ENCODE measurements at places on chromosomes 6 and 20.

GRCh38 chr20:54084727-54085388 is 14.5 kb upstream of the BCAS1 start:
- DNase-seq: no peak

DNA sequence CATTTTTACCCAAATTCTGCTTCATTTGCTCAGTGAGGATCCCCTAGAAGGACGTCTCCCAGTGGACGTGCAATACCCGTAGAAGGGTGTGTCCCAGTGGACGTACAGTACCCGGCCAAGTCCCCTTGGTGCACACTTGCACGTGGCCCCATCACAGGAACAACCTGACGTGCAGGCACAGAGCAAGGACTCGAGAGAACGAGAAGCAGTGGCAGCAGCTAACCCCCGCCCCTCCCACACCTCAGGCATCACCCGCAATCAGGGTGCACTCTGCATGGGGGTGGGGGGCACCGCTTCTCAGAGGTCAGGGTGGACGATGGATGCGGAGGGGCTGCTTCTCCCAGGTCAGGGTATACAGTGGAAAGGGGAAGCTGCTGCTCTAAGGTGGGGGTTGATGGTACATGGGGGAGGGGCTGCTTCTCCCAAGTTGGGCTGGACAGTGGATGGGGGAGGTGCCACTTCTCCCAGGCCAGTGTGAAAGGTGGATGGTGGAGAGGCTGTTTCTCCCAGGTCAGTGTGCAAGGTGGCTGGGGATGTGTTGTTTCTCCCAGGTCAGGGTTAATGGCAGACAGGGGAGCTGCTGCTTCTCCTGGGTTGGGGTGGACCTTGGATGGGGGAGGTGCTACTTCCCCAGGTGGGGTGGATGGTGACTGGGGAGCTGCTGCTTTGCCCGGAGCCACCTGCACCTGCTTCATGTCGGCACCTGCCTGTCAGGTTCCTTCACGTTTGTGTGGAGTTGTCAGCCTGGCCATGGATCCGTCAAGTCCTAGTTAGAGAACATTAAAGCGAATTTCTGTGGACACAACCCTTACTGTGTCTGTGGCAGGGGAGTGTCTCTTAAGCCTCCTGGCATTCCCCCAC is 1.0 kb upstream of the THBS2 start:
- no peak for DNase-seq

DNA sequence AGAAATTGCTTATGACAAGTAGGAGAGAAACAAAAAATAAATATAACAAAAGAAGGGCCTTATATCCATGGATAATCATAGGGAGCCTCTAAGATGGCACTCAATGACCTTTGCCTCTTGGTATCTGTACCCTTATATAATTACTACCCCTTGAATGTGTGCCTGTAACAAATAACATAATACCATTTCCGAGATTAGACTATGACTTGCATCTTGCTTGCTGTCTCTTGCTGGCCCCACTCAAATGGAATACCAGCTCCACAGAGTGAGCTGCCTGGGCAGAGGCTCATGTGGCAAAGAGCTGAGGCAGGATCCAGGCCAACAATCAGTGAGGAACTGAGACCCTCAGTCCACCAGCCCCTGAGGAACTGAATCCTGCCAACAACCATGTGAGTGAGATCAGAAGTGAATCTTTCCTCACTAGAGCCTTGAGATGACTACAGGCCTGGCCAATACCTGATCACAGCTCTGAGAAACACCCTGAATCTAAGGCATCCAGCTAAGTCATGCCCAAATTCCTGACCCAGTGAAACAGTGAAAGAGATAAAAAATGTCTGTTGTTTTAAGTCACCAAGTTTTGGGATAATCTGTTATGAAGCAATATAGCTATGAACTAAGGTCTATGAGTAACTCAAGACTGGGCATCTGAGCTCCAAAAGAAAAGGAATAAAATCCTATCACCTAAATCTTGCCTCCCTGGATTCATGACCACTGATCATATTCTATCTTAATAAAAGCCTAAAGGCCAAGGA is 5.5 kb downstream of the KATNA1 start:
- no peak for DNase-seq

DNA sequence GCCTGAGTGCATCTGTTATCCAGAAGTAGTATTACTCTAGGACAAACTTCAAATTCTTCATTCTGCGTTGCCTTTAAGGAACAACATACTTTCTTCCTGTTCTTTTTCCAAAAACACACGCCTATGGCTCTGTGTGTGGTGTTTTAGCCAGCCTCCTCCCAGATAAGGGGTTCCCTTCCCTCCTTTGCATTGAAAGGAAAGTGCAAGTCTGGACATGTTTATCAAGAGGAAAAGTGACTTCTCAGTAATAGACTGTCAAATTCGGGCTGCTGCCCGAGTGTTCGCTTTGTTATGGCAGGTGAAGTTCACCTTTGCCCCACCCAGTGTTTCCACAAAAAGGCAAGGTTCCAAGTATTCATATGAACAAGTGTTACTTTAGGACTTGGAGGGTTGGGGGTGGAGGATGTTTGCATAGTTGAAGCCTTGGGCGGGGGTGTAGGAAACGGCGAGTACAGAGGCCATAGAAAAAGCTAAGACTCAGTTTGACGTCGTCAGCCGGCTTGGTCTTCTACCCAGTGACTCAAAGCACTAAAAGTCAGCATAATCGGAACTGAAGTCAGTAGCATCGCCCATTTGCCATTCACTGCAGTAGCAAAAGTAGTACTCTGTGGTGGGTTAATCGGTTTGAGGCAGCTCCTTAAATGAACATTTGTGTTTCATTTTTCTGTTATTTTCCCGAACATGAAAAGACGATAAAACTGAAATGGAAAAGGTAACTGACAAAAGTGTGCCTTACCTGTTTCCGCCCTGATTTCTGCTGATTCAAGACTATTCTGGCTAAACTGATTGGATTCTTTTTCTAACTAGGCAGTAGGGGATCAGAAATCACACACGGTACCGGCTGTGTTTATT is 12.5 kb downstream of the PRDM1 start:
- DNase-seq: peak; percentile 94

GRCh38 chr6:147506704-147507114 is 1.8 kb upstream of the SAMD5 start:
- peak; percentile 57 for DNase-seq

- DNase-seq: no peak
These were observed 45.8 kb downstream of the CYP24A1 start for GRCh38 chr20:54127855-54128574.

- DNase-seq: no peak
These were observed 8.1 kb upstream of the CSE1L start for GRCh38 chr20:49037962-49038387.

DNA sequence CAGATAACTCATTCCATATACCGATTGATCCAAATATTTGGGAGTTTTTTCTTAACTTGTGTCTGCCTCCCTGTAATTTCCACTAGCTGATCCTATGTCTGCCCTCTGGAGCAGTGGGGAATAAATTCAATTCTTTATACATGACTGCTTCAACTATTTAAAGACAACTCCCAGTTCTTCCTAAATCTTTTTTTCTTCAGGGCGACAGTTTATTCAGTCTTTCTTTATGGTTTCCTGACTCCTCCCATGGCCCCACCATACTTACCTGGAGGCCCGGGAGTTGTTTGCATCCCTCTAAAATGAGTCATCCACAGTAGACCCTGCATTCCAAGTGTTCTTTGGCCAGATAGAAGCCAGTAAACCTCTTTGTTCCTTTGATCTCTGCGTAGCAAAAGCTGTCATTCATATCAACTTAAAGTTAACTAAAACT is 73.6 kb downstream of the LCA5 start:
- no peak for DNase-seq

GRCh38 chr6:4661391-4661790 is 114.8 kb upstream of the CDYL start:
- no peak for DNase-seq

DNA sequence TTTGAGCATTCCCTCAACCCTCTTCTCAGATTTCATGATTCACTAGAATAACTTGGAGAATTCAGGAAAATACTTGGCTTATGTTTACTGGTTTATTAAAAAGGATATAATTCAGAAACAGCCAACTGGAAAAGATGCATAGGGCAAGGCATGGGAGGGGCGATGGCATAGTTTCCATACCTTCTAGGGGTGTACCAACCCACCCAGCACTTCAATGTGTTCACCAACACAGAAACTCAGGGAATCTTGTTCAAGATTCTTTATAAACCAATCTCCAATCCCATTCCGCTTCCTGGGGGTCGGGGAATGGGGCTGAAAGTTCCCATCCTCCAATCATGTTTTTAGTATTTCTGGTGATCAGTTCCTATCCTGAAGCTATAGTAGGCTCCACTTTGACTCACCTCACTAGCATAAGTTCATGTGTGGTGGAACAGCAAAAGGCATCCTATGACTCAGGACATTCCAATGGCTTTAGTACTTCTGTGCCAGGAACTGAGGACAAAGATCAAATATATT is 164.4 kb downstream of the SIM1 start:
- no peak for DNase-seq

DNA sequence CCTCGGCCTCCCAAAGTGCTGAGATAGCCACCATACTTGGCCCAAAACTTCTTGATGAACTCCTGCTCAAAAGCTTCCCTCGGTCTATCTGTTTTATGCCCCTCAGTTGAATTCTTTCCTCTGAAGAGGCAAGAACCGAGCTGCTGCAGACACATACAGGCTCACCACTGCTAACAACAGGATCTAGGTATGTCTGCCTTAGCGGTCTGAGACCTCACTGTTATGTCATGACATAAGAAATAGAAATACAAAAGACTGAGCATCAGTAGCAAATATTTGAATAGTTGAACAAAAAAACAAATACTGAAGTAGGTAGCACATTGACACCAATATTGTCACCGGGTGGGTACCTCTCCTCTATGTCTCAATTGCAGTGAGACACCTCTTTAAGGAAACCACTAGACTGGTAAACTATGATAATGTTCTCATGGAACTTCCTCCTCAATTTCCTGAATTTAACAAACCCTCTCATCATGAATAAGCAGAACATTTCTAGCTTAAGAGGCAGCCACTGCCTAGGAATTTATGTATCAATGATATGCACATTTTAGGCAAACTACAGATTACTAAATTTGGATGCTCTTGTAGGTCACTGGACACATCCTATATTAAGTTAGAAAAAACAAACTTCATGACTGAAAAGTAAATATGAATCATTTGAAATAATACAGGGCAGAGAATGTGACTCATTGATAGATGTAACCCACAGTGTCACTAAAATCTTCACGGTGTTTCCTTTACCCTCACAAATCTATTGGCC is 9.4 kb upstream of the STXBP5 start:
- no peak for DNase-seq

DNA sequence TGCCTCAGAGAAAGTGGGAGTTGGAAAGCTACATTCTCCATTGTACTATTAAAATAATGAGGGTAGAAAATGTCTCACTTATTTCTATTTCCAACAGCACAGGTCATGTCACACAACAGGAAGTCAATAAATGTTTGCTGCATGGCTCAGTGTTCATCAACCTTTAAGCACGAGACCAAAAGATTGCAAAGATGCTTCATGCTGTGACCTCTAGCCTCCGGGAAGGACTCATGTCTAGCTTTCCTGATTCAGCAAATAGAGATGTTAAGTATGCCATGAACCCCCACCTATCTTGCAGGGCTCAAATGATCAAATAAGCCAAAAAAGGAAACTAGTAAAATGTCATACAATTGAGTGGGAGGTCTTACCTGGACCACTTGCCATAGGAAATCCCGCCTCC is 57.4 kb downstream of the NCOA6 start:
- no peak for DNase-seq

DNA sequence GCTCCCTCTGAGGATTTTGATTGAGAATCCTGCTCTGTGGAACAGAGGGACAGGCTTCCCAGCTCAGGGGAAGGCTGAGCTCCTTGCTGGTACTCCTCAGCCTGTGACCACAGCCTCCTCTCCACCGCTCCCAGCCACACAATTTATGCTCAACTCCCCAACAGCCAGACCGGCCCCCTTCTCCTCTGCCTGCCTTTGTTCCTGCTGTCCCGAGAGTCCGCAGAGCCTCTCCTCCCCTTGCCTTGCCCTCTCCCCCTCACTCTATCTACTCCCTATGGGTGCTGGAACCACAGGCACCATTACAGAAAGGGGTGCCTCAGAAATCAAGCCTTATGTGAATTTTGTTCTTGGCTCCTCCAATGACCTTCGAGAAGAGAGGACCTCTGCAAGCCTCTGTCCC is 15.9 kb downstream of the MAP1LC3A start:
- DNase-seq: no peak

GRCh38 chr6:107540465-107540857 is 50.5 kb downstream of the SOBP start:
- no peak for DNase-seq

DNA sequence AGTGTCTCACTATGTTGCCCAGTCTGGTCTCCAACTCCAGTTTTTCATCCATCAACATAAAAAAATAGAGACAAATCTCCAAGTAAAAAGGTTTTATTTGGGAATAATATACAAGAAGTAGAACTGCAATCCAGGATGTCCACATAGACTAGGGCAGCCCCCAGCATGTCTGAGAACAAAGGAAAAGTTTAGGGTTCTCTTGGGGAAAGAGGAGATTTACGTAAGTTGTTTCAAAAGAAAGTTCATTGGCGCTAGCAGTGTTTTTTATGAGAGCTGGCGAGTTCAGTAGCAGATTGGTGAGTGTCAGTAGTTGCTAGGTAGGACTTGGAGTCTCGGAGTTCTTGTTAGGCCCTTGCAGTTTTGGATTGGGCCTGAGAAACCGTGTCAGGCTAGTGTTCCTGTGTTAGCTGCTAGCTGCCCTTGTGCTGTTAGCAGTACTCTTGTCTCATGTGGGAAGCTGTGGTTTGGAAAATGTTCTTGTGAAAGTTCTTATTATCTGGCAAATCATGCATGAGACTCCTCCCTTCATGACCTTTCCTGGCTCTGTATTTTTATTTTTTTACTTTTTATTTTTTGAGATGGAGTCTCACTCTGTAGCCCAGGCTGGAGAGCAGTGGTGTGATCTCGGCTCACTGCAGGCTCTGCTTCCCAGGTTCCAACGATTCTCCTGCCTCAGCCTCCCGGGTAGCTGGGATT is 24.7 kb downstream of the TTLL9 start:
- DNase-seq: no peak

DNA sequence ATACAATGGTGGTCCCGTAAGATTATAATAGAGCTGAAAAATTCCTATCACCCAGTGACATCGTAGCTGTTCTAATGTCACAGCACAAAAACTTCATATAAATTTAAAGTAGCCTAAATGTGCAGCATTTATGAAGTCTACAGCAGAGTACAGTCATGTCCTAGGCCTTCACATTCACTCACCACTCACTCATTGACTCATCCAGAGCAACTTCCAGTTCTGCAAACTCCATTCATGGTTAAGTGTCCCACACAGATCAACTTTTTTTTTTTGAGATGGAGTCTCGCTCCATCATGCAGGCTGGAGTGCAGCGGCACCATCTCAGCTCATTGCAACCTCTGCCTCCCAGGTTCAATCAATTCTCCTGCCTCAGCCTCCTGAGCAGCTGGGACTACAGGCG is 20.9 kb upstream of the KCNG1 start:
- DNase-seq: no peak

Data from stimulated activated naive CD8-positive, alpha-beta T cell treated with anti-CD3 and anti-CD28 coated beads, Interleukin-15, amount 100 ng/mL, for 72 hours (primary cell).